ENCODE measurements at places on chromosomes 1 and 21.

DNA sequence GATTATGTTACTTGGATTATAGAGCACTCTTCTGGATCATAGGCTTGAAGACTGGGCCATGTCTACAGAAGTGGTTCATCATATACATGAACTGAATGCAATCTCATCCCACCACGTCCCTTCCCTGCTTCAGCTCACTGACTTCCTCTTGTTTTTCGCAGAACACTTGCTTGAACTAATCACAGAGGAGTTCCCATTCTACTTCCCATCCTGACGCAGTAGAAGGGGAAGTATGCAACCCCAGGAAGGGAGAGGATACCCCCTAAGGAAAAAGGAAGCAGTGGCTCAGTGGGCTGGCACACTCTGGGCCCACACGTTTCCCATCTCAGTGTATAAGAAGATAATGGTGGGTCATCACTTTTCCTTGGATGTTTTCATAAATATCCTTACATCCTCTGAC, 36.2 kb downstream of the CASQ2 start:
- no peak for DNase-seq

- no peak for DNase-seq
Measured at GRCh38 chr1:206896261-206896660, 982 bp upstream of the IL24 start.

GRCh38 chr1:37562984-37563383, 6.2 kb downstream of the DNALI1 start:
- no peak for DNase-seq

DNA sequence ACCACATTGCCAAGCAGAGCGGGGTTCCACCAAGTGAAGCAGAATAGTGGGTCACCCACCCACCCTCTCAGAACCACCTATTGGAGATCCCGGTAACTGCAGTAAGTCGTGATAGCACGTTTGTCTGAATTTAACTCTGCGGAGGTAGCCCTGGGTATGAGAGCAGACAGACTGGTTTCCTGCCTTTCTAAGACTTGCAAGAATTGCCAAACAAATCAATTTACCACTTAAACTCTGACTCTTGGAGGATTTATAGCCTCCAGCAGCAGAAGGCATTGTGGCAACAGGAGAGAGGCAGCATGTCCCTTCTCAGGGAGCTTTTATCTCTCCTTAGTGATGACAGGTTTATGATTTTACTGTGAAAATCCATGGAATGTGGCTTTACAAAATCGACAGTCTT, 287.9 kb upstream of the FMN2 start:
- no peak for DNase-seq

GRCh38 chr1:74057719-74058118, 140.3 kb downstream of the LRRIQ3 start:
- DNase-seq, result no peak

DNA sequence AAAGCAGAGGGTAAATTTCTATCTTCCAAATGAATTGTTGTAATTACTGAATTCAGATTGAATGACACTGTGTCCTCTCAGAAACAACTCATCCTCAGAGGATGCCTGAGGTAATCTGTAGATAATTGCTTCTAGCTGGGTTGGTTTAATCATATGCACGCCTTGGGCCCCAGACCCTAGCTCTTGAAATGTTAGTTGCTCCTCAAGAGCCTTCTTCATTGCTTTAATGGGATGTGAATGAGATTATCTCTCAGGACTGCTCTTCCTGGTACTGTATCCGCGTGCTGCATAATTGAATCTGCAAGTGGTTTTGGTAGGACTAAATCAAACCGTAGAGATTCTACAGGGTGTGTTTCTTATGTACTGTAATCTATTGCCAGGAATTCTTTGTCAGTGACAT, 569.3 kb upstream of the NEGR1 start:
- DNase-seq, result no peak

GRCh38 chr21:42239973-42240372, 21.0 kb downstream of the ABCG1 start:
- no peak for DNase-seq

GRCh38 chr1:15154480-15155036, 1.0 kb downstream of the TMEM51 start:
- no peak for DNase-seq

DNA sequence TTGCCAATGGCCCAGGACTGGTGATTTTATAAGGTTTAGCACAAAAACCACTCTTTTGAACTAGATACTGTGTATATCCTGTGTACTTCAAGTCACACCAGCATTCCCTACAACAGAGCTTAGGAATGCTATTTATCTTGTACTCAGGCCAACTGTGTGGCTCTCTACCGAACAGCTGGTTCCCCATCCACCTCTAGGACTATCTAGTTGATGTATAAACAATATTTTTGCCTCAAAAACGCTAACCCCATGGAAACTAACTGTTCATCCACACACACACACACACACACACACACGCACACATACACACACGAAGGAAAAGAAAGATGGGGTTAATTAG, 28.7 kb upstream of the SLC45A3 start:
- DNase-seq, result no peak

DNA sequence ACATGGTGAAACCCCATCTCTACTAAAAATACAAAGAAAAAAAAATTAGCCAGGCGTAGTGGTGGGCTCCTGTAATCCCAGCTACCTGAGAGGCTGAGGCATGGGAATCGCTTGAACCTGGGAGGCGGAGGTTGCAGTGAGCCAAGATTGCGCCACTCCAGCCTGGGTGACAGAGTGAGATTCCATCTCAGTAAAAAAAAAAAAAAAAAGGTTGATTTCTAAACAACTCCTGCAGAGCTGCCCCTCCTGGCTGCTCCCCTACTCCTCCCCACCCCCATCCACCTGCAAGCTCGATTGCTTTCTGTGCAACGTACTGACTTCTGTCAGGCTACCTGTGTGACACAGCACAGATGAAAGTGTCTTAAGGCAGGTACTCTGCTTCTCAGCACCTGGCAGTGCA, 13.3 kb downstream of the ETV3L start:
- no peak for DNase-seq

DNA sequence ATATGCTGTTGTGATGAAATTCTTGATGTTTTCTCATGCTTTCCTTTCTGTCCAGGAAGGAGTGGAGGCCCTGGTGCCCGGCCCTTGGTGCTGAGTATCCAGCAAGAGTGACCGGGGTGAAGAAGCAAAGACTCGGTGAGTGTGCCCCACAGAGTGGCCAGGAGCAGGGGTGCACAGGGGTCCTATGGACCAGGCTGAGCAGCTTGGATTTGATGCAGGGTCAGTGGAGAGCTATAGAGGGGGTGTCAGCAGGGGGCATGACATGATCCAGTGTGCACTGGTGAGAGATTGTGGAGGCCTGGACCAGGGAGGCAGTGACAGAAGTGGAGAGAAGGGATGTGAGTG, 7.4 kb downstream of the PTPRF start:
- no peak for DNase-seq

DNA sequence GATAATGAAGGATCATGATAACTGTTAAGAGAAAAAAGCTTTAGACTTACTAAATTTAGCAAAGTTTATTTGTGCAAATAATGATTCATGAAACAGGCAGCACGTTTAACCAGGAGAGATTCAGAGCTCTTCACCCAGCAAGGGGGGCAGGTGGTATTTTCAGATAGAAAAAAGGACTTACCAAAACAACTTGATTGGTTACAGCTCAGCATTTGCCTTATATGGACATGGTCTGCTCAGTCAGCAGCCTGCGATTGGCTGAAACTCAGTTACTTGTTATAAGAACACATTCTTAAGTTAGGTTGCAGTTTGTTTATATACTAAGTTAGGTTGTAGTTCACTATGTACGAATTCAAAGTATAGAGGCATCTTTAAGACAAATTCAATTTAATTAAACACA, 165.6 kb downstream of the DUSP10 start:
- no peak for DNase-seq

DNA sequence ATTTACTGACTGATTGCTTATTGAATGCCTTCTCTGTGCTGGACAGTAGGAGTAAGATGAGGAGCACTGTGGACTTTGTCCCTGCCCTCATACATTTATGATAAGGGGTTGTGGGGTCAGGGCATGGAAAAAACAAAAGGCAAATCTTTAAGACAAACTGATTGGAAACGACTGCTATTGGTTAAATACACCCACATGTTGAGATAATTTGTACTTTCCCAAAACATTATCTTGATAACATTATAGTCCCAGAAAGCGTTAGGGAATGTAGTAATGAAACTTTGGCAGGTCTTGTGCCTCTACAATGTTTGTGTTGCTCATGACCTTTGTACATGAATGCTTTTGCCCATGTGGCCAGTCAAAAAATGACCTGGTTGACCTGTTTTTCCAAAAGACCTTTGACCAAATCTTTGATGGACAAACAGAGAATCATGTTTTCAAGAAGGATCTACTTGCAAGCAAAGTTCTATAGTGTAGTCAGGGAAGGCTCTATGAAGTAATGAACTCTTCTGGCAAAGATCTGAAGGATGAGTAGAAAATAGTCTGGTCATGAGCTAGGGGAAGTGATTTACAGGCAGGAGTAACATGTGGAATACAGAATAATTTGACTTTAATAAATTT, 50.9 kb downstream of the LEPR start:
- no peak for DNase-seq

DNA sequence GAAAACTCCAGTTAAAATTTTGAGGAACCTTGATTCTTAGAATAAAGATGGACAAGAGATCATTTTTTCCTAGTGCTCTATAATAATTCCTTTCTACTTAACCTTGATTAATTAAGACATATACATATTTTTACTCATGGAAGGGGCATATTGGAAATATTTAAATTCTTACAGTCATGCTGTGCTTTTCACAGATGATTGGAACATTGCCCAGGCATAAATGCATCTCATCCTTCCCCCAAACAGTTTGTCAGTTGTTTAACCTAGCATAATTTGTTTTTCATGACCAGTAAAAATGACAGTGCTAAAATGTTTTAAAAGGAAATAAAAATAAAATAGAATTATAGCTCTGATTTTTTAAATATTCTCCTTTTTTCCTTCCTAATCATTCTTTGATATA, 140.0 kb downstream of the DNM3 start:
- DNase-seq, result no peak

DNA sequence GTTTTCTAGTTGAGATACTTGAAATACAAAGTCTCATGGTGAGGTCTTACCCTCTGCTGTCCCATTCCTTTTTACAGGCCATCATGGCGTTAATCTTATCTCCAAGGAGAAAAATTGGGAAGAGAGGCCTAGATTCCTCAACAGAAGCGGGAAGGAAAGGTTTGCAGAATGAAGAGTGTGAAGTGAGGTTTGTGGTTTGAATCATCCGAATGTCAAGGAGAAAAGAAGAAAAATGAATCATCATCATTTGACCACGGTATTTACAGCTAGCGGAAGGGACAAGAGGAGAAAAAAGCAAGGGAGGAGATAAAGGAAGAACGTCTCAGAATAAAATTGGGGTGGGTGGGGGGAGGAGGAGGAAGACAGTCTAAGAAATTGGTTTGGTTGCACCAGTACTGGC, 935 bp upstream of the COG2 start:
- DNase-seq, result no peak

DNA sequence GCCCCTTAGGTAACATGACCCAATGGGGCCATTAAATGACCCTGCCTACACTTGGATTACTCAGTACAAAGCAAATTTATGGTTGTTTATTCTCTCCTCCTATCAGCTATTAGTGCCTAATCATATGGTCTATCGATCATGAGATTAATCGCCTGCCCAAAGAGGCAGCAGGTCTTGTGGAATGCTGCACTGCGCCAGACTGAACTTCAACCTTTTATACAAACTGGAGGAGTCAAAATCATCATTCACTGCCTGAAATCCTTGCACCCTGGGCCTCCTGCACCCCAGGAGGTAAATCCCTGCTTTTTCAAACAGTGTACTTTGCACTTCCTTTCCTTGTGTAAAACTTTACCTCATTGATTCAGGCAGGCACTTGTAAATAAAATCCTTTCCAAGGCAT, 69.7 kb downstream of the NFIA start:
- DNase-seq, result no peak

DNA sequence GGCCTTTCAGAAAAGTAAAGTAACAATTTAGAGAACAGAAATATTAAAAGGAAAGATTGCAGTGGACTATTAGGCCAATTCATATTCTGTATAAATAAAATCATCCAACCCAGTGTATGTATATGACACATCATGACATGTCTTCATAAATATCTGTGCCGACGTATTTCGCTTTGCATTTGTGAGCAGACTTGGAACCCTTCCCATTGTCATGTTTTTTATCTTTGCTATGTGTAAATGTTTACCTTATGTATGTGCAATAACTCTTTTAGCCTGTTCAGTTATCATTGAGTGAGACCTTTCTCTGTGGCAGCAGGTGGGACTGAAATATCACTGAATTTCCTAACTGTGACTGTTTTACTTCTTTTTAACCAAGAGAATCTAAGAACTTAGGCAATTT, 58.0 kb upstream of the FAM3B start:
- DNase-seq, result no peak

All from activated CD4-positive, alpha-beta T cell treated with anti-CD3 and anti-CD28 coated beads, Interleukin-2, amount 50 U/mL, for 48 hours (primary cell).